ENCODE measurements at places on chromosomes 3 and 15.

- DNase-seq = no peak
Observed at GRCh38 chr3:42836150-42837123, 27.2 kb downstream of the ACKR2 start.

DNA sequence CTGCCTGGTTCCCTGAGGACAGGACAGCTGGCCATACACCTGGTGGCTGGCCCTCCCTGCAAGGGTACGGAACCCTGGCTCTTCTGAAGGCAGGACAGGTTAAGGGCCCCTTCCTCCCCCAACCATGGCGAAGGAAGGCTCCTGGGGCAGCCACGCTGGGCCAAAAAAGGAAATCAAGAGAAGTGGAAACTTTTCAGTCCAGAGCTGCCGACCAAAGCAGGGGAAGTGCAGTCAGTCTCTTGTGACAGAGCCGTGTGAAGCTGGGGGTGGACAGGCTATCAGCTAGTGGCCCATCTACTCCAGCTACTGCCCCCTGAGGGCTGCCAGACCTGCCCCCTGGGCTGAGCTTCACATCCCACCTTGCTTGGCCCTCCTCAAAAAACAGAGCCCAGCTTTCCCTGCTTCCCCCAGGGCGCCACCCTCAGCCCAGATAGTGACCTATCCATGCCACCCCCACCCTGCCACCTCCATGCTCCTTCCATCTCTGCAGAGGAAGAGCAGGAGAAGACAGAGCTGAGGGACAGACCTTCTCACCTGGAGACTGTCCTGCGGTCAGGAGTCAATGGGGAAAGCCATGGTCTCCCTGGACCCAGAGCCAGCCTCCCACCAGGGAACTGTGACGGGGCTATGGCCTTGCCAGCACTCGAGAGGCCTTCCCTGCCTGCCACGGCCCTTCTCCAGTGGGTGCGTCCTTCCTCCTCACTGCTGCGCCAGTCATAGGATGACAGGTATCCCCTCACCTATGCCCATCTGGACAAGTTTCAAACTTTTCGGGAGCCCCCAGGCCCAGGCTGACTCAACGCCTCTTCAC is 4.6 kb downstream of the SEMA7A start:
- no peak for DNase-seq

GRCh38 chr15:42024303-42024702 is 3.5 kb upstream of the PLA2G4E start:
- no peak for DNase-seq

- no peak for DNase-seq
Observed at GRCh38 chr15:77144026-77144425, 73.1 kb upstream of the TSPAN3 start.

- DNase-seq = no peak
Observed at GRCh38 chr3:96266395-96267190, 547.8 kb upstream of the EPHA6 start.

DNA sequence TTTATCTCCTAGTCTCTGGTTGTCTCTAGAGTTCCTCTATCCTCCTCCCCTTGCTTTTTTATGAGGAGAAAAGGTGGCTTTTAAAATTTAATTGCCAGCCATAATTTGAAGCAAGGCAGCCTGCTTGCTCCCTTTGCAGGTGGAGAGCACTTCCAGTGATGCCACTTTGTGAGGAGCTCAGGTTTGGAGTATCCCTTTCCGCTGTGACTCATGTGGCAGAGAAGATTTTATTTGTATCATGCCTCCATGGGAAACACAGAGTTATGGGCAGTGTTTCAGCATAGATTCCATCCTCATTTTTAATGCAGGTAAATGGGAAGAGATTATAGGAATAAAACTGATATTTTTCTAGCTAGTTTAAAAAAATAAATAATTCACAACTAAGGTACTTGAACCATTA is 7.0 kb downstream of the PPM1L start:
- no peak for DNase-seq

DNA sequence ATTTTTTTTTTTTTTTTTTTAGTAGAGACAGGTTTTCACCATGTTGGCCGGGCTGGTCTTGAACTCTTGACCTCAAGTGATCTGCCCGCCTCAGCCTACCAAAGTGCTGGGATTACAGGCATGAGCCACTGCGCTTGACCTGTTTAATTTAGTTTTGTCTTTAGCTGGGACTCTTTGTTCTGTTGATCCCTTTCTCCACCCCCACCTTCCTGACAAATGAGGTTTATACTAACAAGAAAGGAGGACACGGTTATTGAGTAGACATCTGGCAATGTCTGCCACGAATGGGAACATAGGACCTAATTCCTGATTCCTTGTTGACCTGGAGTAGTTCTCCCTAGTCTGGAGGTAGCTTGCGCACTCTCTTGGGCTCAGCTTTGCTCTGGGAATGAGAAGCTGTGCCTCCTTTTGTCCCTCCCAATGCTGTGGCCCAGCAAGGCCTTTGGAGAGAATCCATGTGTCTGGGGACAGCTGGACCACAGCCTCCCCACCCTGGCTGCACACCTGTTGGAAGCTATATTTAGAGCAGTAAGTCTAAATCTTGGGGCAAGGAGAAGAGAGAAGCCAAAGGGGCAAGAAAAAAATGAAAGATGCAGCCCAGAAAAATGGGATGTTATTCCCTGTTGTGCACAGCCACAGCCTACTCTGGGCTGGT is 53.2 kb upstream of the ADPGK start:
- no peak for DNase-seq

DNA sequence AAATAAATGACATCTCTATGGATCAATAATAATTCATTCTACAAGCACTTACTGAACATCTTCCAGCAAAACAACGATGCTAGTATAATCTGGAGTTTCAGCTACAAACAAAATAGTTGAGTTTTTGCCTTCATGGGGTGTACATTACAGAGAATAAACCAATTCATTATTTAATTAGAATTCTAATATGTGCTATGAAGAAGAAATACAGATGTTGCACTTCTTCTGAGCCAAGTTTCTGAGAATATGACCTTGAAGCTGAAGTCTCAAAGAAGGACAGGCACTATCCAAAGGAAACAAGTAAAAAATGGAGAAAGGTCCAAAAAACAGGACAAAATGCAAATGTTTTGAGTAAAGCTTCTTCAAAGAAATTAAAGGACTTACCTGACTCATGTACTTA is 94.2 kb downstream of the SENP7 start:
- no peak for DNase-seq

DNA sequence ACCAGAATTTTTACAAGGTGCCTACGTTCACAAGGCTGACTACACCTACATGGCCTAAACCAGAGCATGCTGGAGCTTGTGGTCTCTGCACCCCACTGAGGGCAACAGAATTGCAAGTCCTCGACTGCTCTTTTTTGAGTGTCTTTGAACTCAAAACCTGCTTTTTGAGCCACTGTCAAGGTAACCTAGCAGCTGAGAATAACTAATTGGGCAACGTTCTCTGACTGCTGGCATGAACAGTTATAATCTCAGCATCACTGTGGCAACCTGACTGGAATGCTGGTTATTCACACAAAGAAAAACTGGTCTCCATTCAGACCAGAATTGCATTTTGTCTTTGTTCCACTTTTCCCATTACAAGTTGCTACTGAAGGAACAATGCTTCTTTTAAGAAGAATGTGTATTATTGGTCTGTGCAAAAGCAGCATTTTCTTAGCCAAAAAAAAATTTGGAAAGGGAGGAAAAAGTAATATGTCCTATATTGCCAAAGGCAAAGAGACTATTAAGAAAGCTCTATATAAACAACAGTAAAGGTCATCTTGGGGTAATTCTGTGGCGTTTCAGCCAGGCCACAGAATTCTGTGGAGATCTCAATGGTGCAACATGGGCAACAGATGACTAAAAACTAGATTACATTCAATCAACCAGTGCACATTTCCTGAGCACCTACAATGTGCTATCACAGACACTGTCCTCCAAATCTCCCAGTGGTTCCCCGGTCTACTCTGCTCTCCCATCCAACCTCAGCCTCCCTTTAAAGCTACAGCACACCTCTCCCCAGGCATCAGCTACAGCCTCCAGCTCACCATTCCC is 76.8 kb downstream of the TNIK start:
- DNase-seq = no peak

- no peak for DNase-seq
Observed at GRCh38 chr3:38480093-38480445, 16.1 kb upstream of the EXOG start.

DNA sequence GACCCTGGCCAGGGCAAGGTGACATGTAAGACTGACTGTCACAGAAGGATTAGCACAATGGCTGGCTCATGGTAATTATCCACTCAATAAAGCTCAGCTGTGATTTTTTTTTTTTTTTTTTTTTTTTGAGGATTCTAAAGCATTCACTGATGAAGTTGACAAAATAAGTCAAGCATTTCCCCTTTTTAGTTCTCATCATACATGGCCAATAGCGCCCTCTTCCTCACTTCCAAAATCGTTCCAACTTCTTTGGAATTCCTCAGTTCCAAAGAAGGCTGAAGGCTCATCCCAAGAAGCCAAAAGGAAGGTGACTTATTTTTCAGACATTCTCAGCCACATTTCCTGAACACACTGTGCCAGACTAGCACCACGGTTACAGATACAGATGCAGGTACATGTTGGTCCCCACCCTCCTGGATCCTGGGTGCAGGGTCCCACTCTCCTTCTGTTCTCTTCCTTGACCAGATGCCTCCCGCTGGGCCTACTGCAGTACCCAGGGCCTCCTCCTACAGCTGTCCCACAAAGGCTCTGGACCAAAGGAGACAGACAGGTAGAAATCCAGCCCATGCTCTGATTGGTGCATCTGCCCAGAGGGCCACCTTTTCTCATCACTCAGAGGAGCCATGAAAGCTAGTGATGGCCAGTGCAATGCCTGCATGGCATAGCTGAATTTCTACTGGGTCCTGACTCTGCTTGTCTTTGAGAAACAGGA is 202.6 kb downstream of the UACA start:
- no peak for DNase-seq

DNA sequence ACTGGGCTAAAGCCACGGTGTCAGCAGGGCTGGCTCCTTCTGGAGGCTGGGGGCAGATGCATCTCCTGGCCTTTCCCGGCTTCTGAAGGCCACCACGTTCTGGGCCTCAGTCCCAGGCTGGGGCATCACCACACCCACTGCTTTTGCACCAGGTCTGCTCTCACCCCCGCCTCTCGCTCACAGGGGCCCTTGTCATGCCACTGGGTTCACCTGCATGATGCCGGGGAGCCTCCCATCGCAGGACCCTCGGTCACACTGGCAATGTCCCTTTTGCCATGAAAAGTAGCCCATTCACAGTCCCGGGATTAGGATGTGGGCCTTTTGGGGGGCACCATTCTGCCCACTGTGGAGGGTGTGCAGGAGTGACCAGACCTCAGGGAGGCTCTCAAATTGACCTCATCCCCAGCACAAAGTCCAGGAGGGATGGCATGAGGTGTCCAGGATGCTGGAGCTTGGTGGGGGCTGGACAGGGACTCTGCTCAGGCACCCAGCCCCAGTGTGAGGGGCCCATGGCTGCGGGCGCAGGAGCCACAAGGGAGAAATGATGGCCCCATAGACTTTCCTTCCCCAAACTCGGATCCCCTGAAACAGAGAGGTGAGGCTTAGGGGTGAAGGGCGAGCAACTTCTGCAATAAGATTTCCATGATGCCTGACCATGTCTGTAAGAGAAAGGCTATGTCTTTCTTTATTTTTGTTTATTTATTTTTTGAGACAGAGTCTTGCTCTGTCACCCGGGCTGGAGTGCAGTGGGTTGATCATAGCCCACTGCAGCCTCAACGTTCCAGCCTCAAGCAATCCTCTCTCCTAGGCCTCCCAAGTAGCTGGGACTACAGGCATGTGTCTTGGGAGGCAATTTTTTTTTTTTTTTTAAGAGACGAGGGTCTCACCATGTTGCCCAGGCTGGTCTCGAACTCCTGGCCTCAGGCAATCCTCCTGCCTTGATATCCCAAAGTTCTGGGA is 189.1 kb downstream of the GOLGA6L6 start:
- no peak for DNase-seq

DNA sequence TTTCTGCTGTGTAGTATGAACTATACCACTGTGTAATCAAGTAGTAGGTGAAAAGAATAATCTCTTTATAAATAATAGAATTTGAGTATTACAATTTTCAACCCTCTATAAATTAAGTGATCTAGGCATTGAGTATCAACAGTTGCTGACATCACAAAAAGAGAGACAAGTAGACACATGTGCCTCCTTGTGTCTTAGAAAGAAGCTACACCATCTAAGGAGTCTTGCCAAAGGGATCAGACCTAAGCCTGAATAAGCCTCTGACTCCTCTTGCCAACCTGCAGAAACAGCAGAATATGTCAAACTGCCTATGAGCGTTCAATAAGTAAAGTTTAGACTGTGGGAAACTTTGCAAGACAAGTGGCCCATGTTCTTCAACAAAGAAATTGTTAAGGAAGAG is 5.8 kb upstream of the MTMR10 start:
- no peak for DNase-seq

GRCh38 chr3:157700405-157700804 is 197.2 kb upstream of the VEPH1 start:
- DNase-seq = no peak

DNA sequence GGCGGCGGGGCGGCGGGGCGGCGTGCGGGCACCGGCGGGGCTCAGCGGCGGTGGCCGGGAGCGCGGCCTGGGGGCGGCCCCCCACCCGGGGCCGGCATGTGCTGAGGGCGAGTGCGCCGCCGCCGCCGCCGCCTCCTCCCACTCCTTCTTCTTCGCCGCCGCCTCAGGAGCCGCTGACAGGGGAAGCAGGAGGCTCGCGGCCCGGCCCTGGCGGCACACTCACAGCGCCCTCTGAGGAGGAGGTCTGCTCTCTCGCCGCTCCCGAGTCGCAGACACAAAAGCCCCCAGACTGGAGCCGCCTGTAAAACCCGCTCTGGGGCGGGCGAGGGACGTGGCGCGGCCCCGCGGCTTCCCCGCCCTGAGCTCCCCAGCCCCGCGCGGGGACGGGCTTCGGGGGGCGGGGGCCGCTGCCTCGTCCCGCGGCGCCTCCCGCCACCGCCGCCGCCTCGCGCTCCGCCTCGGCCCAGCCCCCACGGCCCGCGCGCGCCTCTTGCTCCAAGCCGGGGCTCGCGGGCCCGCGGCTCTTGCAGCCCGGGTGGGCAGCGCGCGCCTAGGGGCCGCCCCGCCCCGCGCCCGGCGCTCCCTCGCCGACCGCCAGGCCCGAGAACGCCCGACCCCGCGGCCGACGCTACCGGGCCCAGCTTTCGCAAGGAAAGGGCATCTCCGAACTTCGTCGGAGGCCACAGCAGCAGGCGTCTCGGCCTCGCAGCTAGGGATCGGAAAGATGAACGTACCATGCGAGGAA is at the start of gene PYGO1:
Gene PYGO1 (minus strand): TSS at position 276 of the 745 bp plus-strand sequence. CDS start 462 bp downstream, outside the sequence.
- DNase-seq = peak; percentile 14

GRCh38 chr3:102159810-102160451 is 274.9 kb upstream of the ZPLD1 start:
- DNase-seq = no peak

DNA sequence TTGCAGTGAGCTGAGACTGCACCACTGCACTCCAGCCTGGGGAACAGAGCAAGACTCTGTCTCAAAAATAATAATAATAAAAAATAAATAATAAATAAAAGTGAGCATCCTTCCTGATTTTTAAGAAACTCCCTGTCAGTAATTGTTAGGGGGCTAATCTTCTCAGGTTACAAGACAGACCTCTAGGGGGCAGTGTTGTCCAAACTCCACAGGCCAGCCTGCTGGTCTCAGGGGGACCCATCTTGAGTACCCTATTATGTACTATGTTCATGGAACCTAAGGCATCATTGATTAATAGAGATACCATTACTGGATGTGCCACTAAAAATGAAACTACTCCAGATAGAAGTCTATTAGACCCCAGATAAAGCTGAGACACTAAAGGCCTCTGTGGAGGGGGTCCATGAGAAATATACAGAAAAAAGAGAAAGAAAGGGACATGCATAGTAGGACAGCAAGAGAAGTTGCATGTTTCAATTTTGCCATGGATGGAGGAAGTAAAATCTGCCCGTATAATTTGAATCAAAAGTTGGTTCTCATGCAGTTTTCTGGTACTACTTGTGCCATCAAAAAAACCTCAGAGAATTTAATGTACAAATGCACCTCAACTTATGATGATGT is 85.5 kb upstream of the CDV3 start:
- DNase-seq = no peak
